ENCODE measurements at places on chromosomes 1 and 21. TPM values are rescaled to one million over a fixed set of nuclear protein-coding genes. Genes with fewer than 3 reads are reported as not detected.

Gene RBM11
- 1.6 TPM for total RNA-seq

GRCh38 chr1:218171302-218171893 lies 113.7 kb upstream of the RRP15 start:
- no peak for DNase-seq

GRCh38 chr1:19113697-19114092 lies 96.4 kb downstream of the UBR4 start:
- DNase-seq, result no peak

DNA sequence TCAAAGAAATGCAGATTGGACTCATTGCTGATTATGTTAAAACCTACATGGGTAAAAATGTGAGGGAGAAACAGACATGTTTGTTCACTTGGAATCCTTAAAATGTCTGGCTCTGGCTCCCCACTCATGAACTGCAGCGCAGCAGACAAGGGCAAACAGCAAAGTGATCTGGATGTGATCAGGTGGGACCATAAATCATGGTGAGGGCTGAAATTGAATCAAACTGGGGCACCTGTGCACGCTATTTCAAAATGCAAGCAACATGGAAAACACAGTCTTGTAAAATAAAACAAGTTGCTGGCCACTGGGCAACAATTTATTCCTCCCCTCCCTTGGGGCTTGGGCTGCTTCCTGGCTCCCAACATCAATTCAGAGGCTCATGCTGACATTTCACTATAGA lies 373.4 kb downstream of the SEC16B start:
- DNase-seq, result no peak

Gene BSND
- total RNA-seq, result 0.15 TPM

Gene POU3F1
- 0.60 TPM for total RNA-seq

Gene DNAJC11
- total RNA-seq, result 66.9 TPM

DNA sequence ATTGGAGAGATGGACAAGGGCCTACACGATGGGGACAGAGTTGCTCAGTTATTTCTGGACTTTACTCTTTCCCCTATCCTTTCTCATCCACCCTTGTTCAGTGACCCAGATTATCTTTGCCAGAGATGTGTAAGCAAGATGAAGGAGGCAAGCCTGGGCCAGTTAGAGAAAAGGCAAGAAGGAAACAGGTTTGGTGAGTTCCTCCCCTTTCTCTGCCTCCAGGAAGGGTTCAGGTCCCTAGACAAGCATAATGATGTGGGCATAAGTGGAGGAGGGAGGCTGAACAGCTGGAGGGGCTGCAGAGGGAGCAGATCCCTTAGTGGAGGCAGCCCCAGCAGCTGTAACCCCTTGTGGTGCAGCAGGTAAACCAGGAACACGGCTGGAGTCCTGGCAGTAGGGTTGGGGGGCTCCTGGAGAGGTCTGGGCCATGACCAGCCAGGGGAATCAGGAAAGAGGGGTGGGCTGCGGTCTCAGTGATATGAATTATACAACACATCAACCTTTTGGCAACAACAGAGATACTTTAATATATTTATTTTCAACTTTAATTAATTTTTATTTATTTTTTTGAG lies 9.2 kb upstream of the CDC42 start:
- DNase-seq, result peak; percentile 55

DNA sequence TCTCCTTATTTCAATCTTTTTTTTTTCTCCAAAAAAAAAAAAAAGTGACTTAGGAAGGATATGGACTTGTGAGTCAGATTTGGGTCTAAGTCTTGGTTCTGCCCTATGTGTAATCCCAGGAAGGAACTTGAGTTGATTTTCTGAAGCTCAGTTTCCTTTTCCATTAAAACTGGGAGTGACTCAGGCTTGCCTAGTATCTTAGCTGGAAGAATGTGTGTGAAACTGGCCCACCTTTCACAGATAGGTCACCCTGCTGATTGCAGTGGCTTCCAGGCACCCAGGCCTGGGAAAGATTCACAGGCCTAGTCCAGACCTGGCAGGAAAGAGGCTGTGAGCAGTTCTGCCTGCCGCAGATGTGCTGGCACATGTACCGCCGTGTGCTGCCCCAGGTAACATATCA lies 218.3 kb upstream of the HOOK1 start:
- DNase-seq, result no peak

DNA sequence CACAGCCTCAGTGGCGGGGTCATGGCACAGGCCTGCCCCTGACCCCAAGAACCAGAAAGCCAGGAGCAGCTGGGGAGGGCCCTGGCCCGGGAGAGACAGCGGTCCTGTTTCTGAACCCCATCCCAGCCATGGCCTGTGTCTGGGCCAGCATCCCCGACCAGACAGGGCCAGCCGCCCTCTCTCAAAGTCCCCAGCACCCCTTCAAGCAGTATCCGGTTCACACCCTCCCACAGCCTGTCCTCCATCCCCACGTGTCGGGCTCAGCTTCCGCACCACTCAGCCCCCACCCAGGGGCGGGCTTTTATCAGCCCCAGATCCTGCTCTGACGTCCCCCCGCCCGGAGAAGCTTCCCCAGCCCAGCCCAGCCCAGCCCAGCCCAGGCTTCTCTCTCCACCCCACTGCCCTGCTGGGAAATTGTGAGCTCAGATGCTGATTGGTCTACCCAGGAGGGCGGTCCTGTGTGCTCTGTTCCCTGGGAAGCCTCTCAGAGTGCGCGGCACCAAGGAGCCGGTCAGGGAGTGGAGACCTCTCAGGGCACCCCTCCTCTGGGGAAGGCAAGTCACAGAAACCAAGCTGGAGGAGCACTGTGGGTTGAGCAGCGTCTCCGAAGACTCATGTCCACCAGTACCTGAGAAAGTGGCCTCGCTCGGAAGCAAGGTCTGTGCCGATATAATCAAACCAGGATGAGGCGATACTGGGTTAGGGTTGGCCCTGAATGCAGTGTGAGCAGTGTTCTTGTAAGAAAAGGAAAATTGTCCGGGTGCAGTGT lies 4.7 kb upstream of the FAAP20 start:
- DNase-seq, result peak; percentile 96

Measured in spleen (tissue), 13 donors.